ENCODE measurements at places on chromosomes 7 and 10.

DNA sequence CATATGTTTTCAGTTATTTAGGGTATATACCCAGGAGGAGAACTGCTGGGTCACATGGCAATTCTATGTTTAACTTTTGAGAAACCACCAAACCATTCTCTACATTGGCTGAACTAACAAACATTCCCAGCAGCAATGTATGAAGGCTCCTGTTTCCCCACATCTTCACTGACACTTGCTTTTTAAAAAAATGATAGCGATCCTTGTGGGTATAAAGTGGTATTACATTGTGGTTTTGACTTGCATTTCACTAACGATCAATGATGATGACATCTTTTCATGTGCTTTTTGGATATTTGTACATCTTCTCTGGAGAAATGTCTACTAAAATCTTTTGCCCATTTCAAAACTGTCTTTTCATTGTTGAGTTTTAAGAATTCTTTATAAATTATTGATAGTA, 51.2 kb upstream of the ANAPC16 start:
- DNase-seq, result no peak

DNA sequence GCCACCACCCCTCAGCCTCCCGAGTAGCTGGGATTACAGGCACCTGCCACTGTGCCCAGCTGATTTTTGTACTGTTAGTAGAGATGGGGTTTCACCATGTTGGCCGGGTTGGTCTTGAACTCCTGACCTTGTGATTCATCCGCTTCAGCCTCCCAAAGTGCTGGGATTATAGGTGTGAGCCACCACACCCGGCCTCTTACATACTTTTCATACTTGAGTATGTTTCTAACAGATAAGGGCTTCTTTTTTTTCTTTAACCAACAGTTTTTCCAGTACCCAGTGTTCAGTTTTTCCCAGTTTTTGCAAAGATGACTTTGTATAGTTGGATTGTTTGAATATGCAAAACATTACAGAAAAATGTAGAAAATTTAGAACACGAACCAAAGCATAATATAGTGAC, 7.7 kb downstream of the EIF4H start:
- DNase-seq, result no peak

- no peak for DNase-seq
Measured at GRCh38 chr10:62037890-62038608, 136.6 kb downstream of the ARID5B start.

GRCh38 chr10:113264333-113265131, 288.3 kb upstream of the HABP2 start:
- DNase-seq, result no peak

GRCh38 chr7:8112685-8113084, 144.1 kb downstream of the GLCCI1 start:
- DNase-seq, result no peak

DNA sequence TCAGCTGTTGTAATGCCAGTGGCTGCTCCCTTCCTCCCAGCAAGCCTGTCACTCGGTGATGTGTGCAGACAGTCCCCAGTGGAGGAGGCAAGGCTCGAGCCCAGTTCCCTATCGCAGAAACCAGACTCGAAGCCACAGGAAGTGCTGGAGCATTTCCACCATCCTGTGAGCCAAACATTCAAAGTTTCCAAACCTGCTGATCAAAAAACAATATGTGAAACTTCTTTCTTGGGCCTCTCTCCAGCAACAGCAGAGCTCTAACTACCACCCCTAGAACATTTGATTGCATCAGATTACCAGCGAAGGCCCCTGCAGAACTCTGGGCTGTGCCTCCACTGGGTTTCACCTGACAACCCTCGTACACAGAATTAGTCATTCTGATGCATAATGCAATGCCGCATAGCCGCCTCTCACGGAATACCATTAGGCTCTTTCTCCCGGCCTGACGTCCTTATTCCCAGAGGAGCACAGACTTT, 94.0 kb downstream of the ELMO1 start:
- DNase-seq, result peak; percentile 42

- no peak for DNase-seq
Measured at GRCh38 chr7:97298561-97298960, 181.1 kb downstream of the SDHAF3 start.

- DNase-seq, result no peak
Measured at GRCh38 chr10:110696436-110696835, 52.3 kb downstream of the RBM20 start.

GRCh38 chr7:30470163-30470770, 8.3 kb downstream of the NOD1 start:
- DNase-seq, result no peak

DNA sequence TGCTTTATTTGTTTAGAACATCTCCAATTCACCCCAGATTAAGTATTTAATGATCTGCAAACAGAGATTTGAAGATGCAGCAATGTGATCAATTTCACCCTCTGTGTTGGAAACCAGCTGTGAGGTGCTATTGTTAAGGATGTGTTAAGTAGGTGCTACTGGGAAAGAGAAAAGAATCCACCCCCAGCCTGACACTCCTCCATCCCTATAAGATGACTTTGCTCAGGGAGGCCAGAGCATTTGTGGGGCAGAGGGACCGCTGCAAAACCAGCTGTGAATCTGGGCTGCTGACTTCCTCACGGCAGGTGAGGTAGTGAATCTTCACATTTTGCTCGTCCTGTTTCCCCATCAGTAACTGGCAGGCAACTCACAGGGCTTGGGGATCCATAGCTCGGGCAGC, 297.5 kb downstream of the GFRA1 start:
- DNase-seq, result no peak

DNA sequence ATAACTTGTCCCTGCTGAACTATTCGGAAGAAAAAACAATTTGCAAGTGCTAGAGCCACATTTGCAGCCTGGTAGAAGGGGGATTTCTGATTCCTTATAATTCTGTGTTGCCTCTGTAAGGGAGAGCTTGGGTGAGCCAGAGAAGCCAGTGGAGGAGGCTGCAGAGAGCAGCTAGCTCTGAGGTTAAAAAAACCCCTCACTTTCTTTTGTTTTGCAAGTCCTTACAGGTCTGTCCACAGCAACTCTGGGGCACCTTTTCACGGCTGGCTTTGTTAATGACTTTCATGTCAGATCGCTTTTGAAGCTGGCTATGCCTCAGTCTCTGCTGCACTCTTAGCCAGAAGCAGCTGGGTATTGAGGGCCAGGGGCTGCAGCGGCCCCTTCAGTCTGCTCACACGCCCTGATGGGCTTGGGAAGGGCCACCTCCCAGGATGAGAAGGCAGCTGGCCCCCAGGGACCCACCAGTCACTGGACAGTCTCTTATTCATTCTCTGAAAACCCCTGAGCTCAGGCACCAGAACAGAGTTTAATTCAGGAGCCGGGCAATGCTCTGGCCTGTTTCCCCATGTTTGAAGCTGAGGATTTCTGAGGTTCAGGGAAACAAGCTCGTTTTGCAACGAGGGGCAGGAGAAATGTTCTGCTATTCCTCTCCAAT, 30.9 kb downstream of the TRIM8 start:
- DNase-seq, result no peak

DNA sequence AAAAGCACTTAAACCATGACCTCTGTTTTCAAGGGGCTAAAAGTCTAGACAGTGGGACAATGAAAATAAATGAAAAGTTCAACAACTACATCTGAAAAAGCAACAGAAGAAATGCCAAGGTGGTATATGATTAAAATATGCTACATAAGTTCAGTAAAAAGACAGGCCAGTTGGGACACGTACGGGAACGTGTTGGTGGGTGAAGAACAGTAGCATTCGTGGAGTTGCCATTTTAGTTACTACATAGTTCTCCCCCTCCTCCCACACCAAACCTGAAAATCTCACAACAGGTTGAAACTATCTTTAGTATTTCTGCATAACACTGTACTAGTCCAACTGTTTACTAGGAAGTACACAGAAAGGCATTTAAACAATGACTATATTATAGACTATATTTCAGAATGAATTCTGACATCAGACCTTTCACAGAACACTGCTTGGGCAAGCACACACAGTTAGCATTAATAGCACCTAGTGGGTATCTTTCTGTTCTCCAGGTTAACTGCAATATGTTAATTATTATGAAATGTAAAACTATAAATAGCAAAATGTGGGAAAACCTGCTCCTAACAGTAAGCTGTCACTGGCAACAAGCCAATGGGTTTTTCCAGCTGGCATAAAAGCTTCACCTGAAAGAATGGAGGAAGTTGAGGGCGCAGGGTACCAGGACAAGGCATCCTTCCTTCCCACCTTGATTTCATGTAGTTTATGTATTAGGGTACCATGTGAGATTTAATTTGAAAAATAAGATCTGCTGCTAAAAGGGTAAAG, 135.0 kb downstream of the STRA8 start:
- no peak for DNase-seq

DNA sequence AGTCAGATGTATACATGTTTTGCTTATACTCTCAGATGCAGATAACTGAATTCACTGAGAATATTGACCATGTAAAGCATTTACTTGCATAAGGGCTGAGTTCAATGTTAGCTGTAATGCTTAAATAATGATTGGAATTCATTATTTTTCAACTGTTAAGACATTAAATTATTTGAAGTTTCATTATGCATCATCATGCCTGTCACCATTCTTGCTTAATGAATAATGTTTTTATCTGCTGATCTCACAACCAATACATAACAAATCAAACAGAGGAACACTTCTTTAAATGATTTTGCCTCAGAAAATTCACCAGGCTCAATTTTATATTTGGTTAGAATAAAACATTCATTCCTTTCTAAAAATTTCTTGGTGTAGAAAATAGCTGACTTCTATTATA, 233.4 kb downstream of the GPR37 start:
- DNase-seq, result no peak

- no peak for DNase-seq
Measured at GRCh38 chr10:90842725-90843124, 15.1 kb downstream of the HTR7 start.

DNA sequence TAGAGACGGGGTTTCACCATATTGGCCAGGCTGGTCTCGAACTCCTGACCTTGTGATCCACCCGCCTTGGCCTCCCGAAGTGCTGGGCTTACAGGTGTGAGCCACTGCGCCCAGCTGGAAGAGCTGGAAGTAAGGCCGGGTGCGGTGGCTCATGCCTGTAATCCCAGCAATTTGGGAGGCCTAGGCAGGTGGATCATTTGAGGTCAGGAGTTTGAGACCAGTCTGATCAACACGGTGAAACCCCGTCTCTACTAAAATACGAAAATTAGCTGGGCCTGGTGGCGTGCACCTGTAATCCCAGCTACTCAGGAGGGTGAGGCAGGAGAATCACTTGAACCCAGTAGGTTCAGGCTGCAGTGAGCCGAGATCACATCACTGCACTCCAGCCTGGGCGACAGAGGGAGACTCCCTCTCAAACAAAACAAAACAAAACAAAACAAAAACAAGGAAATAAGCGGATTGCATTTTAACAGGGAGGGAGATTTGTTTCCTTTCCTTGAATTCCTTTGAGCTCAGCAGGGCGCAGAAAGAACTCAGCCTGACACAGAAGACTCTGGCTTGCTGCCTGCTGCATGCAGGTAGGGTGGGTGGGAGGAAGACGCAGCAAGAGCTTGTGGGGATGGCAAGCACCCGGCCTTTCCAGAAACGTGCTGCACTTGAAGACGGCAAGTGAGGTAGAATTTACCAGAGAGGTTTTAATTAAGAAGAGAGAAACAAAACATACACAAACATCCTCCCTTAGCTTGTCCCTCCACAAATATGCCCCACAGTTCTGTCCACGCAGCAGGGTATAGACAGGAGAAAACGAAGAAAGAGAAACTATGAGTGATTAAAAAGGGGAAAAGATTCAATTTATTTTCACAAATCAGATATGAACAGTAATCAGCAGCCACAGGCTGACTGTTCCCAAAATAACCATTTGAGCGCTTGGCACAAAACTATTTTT, 148.0 kb downstream of the RNF216 start:
- DNase-seq, result no peak

- DNase-seq, result no peak
Measured at GRCh38 chr10:118753331-118754228, 1.2 kb downstream of the CACUL1 start.

GRCh38 chr7:125926621-125927020, 997.0 kb upstream of the POT1 start:
- DNase-seq, result no peak

GRCh38 chr10:15884447-15884846, 24.1 kb upstream of the MINDY3 start:
- no peak for DNase-seq

DNA sequence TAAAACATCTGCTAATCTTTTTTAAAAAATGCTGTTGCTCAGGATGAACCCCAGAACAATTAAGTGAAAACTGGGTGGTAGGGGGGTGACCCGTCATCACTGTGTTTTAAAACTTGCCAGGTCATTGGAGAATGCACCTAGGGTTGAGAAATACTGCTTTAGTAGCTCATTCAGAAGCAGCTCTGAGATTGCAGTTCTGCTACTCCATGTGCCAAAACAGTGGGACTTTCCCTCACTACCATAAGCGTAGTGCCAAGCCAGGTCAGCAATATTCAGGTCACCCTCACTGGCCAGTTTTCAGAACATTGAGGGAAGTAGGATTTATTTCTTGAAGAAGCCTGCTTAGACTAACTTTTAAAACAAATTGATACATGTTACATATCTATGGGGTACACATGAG, 5.2 kb downstream of the STEAP2 start:
- no peak for DNase-seq

- DNase-seq, result no peak
Measured at GRCh38 chr7:91632234-91632940, 248.1 kb downstream of the MTERF1 start.

GRCh38 chr7:128422842-128423241, 13.1 kb upstream of the IMPDH1 start:
- no peak for DNase-seq

DNA sequence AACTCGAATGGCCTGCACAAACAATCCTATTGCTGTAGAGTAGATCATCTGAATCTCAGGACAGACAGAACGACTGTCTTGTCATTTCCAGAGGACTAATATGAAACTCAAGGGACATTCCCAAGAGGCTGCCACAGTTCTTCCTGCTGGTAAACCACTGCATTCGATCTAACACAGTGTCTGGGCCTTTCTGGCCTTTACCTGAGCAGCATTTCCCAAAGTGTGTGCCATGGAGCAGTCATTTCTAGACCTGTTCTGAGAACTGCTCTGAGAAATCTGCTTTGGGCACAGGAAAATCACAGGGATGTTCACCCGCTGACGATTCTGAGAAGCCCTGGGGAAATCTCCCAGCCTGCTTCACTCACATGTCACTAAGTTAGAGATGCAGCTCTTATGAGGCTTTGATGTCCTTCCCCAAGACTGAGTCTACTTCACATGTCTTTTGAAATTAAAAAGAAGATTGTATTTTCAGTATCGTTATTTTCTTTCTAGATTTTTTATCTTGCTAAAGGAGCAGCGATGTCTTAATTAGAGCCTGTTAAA, 18.4 kb downstream of the GPNMB start:
- no peak for DNase-seq

- no peak for DNase-seq
Measured at GRCh38 chr10:3451516-3452172, 279.1 kb upstream of the PITRM1 start.

DNA sequence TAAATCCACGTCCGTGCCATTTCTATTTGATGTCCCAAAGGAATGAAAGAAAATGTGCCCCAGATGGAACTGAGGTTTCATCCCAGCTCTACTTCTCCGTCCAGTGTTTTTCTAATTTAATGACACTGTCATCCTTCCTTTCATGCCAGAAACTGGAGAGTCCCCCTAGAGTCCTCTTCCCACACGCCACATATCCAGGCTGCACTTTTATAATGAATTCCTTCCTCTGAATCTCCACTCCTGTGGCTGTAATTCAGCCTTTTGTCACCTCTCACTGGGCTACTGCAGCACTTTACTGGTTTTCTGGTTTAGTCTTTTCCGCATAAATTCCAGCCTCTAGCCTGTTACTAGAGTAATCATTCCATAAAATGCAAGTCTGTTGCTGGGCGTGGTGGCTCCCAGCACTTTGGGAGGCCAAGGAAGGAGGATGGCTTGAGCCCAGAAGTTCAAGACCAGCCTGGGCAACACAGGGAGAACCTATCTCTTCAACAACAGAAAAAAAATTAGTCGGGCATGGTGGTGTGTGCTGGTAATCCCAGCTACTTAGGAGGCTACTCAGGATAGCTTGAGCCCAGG, 142.6 kb upstream of the RHEB start:
- DNase-seq, result no peak
